ENCODE measurements at places on chromosomes 13 and 19. TPM values are rescaled to one million over a fixed set of nuclear protein-coding genes. Genes with fewer than 3 reads are reported as not detected.

PLK5 gene
- 1.1 TPM for total RNA-seq

- H3K36me3 ChIP-seq = no peaks in the 10 kb centered on the region
- no peak overlapping the region for H3K4me3 ChIP-seq
- H3K27ac ChIP-seq = no peak overlapping the region
- no peak for DNase-seq
Measured at GRCh38 chr13:39132286-39133230, 94.3 kb downstream of the NHLRC3 start.

GRCh38 chr13:109870696-109871370 is 84.5 kb upstream of the IRS2 start:
- H3K27me3 ChIP-seq = no peaks in the 10 kb centered on the region
- H3K4me3 ChIP-seq = no peak overlapping the region
- H3K27ac ChIP-seq = no peak overlapping the region
- no peak for DNase-seq
- no peaks in the 10 kb centered on the region for H3K36me3 ChIP-seq

PVR gene
- 21.8 TPM for total RNA-seq

DNA sequence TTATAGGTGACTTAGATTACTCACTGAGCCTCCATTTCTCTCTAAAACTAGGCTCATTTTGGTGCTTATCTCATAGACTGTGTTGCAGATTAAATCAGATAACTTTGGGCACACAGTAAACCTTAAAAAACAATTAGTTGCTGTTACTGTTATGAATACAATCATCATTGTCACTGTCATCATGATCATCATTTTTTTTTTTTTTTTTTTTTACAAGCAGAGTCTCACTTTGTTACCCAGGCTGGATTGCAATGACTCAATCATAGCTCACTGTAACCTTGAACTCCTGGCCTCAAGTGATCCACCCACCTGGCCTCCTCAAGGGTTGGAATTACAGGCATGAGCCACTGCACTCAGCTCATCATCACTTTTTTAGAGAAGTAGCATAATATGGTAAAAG is 60.0 kb downstream of the VWA8 start:
- H3K4me3 ChIP-seq = no peak overlapping the region
- no peak for DNase-seq
- H3K27ac ChIP-seq = no peak overlapping the region
- no peaks in the 10 kb centered on the region for H3K4me1 ChIP-seq
- H3K36me3 ChIP-seq = no peaks in the 10 kb centered on the region

GDF15 gene
- total RNA-seq = 3.3 TPM

DNA sequence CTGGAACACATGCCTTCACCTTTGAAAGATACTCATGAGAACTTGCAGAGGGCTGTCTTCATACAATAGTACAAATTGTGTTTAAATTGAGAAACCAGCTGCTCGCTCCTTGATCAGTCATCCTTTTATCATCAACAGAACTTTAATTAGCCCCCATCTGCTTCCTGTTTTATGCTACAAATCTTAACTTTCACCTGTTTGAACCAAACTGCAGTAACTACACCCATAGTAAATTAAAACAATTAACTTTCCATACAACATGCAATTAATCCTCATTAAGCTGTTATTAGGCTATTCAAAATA is 85.2 kb downstream of the FOXO1 start:
- no peak overlapping the region for H3K4me3 ChIP-seq
- H3K4me1 ChIP-seq = peaks cover 29% of the 10 kb centered on the region
- H3K27me3 ChIP-seq = no peaks in the 10 kb centered on the region

ZNF358 gene
- total RNA-seq = 105 TPM

GRCh38 chr13:112452380-112453206 is 76.4 kb downstream of the SPACA7 start:
- H3K36me3 ChIP-seq = no peaks in the 10 kb centered on the region
- DNase-seq = no peak
- no peak overlapping the region for H3K4me3 ChIP-seq
- no peaks in the 10 kb centered on the region for H3K27me3 ChIP-seq
- H3K27ac ChIP-seq = no peak overlapping the region

GRCh38 chr13:109840201-109840892 is 54.0 kb upstream of the IRS2 start:
- no peaks in the 10 kb centered on the region for H3K4me1 ChIP-seq
- H3K4me3 ChIP-seq = no peak overlapping the region
- H3K36me3 ChIP-seq = no peaks in the 10 kb centered on the region
- no peak overlapping the region for H3K27ac ChIP-seq

GRCh38 chr19:3142292-3142670 is 6.4 kb downstream of the GNA15 start:
- H3K36me3 ChIP-seq = no peaks in the 10 kb centered on the region
- H3K27me3 ChIP-seq = no peaks in the 10 kb centered on the region
- peaks cover 9% of the 10 kb centered on the region for H3K4me1 ChIP-seq

DNA sequence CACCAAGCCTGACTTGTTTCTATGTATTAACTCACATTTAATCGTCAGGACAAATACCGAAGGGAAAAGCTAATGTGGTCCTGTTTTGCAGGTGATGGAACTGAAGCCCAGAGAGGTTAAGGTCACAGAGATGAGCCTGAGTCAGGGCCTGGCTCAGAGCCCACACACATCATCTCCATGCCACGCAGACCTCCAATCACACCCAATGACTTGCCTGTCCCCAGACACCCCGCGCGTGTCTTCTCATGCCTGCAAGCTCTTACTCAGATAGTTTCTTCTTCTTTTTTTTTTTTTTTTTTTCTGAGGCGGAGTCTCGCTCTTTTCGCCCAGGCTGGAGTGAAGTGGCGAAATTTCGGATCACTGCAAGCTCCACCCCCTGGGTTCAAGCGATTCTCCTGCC is 16.4 kb downstream of the SIX5 start:
- no peaks in the 10 kb centered on the region for H3K27me3 ChIP-seq
- no peak for DNase-seq
- no peaks in the 10 kb centered on the region for H3K36me3 ChIP-seq

PRTN3 gene
- total RNA-seq = not detected

NEK5 gene
- 0.48 TPM for total RNA-seq

SLC25A23 gene
- 42.0 TPM for total RNA-seq

DNA sequence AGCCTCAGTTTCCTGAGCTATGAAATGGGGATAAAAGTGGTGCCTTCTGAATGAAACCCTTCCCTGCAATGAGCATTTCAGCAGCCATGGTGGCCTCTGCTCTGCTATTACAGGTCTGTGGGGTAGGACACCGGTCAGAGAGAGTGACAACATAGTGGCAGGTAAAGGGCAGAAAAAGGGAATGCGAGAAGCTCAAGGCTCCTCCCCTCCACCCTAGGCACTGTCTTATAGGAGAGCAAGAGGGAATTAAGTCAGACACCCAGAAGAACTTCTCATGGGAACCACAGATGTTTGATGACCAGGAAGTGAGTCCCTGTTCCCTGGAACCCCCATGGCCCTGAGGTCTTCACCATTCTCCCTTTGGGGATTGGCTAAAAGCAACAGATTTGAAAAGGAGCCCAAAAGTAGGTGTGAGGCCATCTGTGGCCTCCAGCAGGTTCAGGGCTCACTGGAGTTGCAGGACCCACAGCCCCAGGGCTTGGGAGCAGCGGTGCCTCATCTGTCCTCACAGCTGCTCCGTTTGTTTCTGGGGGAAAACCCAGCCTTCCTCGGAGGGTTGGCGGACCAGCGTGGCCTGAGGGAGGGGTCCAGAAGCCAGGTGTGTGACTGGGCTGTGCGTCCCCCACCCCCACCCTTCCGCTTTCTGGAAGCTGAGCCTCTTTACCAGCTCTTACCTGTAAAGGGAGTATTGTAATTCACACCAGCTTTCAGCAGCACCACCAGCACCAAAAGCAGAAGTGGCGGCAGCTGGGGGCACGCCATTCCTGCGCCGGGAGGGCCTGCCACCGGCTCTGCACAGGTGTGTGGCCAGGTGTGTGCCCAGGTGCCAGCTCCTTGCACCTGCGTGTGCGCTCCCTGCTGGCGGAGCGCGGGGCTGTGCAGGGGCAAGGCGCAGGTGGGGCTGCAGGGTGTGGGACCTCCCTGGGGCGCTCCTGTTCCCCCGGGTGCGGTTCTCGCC is 19.4 kb downstream of the IQCN start:
- H3K36me3 ChIP-seq = no peaks in the 10 kb centered on the region
- DNase-seq = no peak
- H3K27ac ChIP-seq = no peak overlapping the region
- H3K27me3 ChIP-seq = no peaks in the 10 kb centered on the region

GRCh38 chr13:63304497-63304896 is 1888.8 kb upstream of the PCDH20 start:
- H3K36me3 ChIP-seq = no peaks in the 10 kb centered on the region
- no peaks in the 10 kb centered on the region for H3K27me3 ChIP-seq
- H3K27ac ChIP-seq = no peak overlapping the region
- no peak overlapping the region for H3K4me3 ChIP-seq

ZNF808 gene
- total RNA-seq = 8.8 TPM

IFNL1 gene
- not detected for total RNA-seq

SLITRK5 gene
- total RNA-seq = 0.22 TPM

DNA sequence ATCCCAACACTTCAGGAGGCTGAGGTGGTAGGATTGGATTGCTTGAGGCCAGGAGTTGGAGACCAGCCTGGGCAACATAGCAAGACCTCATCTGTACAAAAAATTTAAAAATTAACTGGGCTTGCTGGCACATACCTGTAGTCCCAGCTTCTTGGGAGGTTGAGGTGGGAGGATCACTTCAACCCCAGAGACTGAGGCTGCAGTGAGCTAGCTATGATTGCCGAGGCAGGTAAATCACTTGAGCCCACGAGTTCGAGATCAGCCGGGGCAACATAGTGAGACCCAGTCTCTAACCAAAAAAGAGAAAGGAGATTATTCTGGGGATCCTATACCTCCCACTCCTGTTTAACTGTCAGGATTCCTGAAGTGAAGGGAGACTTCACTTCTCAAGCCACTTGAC is 16.4 kb upstream of the GARRE1 start:
- no peaks in the 10 kb centered on the region for H3K36me3 ChIP-seq
- no peak overlapping the region for H3K4me3 ChIP-seq
- H3K4me1 ChIP-seq = peaks cover 4% of the 10 kb centered on the region
- DNase-seq = no peak
- H3K27ac ChIP-seq = no peak overlapping the region

DNA sequence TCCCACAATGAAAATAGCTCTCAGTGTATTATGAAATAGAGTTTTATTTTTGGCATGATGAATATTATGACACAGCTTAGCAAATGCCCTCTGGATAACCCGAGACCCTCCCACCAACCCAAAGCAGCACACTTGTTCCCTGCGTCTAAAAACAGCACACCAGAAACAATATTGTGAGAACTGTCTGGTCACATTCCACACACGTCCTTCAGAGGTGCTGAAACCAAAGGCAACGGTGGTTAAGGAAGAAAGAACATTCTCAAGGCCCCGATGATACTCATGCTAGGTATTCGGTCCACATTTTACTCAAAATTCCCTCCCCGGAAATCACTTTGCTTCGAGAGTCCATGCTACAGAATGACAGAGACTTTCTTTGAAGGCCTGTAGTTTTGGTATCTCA is 156.7 kb downstream of the SLC7A1 start:
- no peak overlapping the region for H3K4me3 ChIP-seq
- DNase-seq = no peak
- H3K27me3 ChIP-seq = no peaks in the 10 kb centered on the region
- H3K27ac ChIP-seq = peak overlapping the region; percentile 3
- H3K36me3 ChIP-seq = no peaks in the 10 kb centered on the region

GRCh38 chr13:75316427-75316826 is 165.5 kb downstream of the TBC1D4 start:
- no peak for DNase-seq
- H3K36me3 ChIP-seq = no peaks in the 10 kb centered on the region
- no peak overlapping the region for H3K4me3 ChIP-seq
- H3K27me3 ChIP-seq = no peaks in the 10 kb centered on the region
- no peaks in the 10 kb centered on the region for H3K4me1 ChIP-seq

DNA sequence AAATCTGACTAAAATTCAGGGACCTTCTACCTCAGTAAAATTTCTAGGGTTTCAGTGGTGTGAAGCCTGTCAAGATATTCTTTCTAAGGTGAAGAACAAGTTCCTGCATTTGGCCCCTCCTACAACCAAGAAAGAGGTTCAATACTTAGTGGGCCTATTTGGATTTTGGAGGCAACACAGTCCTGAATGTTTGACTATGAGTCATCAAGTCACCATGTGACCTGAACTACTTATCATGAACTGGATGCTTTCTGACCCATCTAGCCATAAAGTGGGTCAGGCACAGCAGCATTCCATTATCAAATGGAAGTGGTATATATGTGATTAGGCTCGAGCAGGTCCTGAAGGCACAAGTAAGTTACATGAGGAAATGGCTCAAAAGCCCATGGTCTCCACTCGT is 163.0 kb upstream of the IRS2 start:
- H3K36me3 ChIP-seq = no peaks in the 10 kb centered on the region
- H3K27me3 ChIP-seq = no peaks in the 10 kb centered on the region
- no peak overlapping the region for H3K27ac ChIP-seq
- no peak for DNase-seq

- peak overlapping the region; percentile 98 for H3K4me3 ChIP-seq
- peak; percentile 49 for DNase-seq
- no peaks in the 10 kb centered on the region for H3K27me3 ChIP-seq
- H3K27ac ChIP-seq = no peak overlapping the region
- peaks cover 14% of the 10 kb centered on the region for H3K4me1 ChIP-seq
Measured at GRCh38 chr13:45464141-45464686, 525 bp upstream of the COG3 start.

COMP gene
- 0.60 TPM for total RNA-seq

Measured in ovary (tissue), 10 donors.